GM04504 (cell line): ENCODE measurements at places on chromosomes 1 and 21.

DNA sequence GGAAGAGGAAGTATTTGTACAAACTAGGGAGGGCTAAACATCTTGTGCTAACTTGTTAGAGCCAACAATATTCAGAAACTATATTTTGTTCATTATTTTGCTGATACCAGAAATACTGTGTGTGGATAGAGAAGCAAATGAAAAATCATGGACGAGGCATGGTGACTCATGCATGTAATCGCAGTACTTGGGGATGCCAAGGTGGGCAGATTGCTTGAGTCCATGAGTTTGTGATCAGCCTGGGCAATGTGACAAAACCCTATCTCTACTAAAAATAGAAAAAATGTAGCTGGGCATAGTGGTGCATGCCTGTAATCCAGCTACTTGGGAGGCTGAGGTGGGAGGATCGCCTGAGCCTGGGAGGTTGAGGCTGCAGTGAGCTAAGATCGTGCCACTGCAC, 13.4 kb downstream of the LRRC41 start:
- DNase-seq, result no peak

DNA sequence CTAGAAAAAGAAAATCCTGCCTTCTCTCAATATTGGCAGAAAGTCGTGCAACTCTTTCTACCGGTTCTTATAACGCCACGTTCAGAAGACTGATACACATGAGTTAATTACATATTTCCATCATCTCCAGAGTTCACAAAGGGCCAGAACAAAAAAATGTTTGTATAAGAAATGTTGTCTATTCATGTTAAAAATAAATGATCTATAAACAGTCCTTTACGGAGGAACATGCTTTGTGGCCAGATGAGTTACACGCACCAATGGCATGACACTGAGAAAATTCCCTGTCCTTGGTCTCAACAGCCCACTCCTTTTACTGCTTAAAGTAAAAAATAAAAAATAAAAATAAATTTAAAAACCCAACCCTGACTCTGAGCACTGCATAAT, 29.5 kb downstream of the C2CD2 start:
- DNase-seq, result no peak

GRCh38 chr1:91872559-91873081, 13.3 kb downstream of the TGFBR3 start:
- no peak for DNase-seq

DNA sequence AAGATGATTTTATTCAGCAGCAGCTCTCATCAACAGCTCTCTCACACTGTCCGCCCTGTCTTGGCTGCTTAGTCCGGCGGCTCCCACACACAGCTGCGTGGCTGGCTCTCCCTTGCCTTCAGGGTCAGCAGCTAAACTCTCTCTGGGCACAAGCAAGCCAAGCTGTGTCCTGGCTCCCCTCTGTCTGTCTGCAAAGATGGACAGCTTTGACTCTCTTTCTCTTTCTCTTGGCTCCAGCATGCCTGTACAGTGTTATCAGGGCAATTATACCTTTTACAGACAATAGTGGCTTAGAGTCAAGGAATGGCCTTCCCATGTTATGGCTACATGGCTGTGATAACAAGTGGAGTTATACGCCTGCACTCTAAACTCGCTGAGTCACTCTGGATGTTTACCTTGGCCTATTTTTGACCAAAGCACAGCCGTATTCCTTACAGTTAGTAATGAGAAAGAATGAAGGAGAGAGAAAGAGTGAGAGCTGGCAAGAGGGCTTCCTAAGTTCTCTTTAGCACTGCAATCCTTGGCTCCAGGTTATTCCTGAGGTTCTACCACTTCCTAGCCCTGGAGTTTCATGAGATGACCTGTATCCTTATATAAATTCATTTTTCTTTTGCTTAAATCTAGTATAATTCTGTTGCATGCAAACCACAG, 59.9 kb upstream of the ZSWIM5 start:
- no peak for DNase-seq

GRCh38 chr1:13828454-13829151, 128.6 kb downstream of the PRDM2 start:
- DNase-seq, result no peak

DNA sequence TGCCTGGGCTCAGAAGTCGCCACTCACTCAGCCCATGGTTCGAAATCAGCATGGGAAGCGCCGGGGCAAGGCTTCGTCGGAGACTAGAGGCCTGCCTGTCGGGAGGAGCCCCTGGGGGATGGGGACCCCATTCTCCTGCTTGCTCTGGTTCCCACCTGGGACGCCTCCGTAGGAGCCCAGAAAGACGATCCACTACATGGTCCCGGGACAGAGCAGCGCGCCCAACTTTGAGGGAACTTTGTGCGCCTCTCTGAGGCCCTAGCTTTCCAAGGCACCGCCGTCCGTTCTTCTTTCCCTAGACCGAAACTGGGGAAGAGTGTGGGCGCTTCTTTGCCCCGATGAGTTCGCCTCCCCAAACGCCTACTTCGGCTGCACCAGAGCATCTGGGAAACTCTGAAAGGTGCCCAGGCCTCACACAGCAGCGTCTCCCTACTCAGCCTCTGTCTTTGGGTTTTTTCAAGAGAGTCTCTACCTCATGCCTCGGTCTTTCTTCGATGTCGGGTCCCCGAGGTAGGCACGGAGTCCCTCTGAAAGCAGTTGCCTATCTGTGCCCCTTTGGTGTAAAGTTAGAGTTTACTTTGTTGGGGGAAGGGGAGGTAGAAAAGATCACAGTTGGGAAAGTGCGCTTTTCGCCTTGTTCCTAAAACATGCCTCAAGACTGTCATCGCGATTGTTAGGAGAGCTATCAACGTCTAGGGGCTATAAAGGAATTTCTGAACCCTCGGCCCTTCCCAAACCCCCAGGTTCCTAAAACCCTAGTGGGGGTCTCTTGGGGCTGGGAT, 14.0 kb downstream of the NR5A2 start:
- no peak for DNase-seq

GRCh38 chr1:160437432-160438316, 37.3 kb downstream of the VANGL2 start:
- DNase-seq, result no peak
